ENCODE measurements at places on chromosomes 2 and 18. TPM values are rescaled to one million over a fixed set of nuclear protein-coding genes. Genes with fewer than 3 reads are reported as not detected.

DNA sequence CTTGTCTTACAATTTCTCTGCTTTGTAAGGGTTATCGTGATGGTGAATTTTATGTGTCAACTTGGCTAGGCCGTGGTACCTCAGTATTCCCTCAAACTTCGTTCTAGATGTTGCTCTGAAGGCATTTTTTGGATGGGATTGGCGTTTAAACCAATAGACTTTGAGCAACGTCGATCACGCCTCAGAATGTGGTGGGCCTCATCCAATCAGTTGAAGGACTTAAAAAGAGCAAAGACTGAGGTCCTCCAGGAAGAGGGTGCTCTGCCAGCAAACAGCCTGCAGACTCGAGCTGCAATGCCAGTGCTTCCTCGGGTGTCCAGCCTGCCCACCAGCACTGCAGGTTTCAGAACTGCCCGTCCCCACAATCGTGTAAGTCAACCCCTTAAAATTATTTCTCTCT is 145.8 kb upstream of the SALL3 start:
- DNase-seq = no peak

Gene LOXHD1
- total RNA-seq = 0.05 TPM

DNA sequence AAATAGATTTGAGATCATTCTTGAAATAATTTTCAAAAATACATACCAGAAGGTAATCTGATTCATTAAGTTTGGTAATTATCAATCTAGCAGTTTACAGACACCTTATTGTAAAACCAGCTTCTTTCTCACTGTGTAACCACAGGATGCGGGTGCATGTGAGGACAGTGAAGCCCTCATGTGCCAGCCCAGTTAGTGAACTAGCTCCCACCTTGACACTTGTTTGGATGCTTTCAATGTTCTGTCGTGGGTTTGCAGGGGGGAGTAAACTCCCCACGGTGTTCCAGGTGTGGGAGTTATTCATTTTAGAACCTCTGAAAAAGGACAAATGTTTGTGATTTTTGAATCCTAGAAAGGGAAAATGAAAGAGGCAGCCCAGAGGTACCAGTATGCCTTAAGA is 59.0 kb downstream of the WDSUB1 start:
- no peak for DNase-seq

Gene ABCG8
- total RNA-seq = not detected

Gene HOXD13
- under 0.01 TPM for total RNA-seq

DNA sequence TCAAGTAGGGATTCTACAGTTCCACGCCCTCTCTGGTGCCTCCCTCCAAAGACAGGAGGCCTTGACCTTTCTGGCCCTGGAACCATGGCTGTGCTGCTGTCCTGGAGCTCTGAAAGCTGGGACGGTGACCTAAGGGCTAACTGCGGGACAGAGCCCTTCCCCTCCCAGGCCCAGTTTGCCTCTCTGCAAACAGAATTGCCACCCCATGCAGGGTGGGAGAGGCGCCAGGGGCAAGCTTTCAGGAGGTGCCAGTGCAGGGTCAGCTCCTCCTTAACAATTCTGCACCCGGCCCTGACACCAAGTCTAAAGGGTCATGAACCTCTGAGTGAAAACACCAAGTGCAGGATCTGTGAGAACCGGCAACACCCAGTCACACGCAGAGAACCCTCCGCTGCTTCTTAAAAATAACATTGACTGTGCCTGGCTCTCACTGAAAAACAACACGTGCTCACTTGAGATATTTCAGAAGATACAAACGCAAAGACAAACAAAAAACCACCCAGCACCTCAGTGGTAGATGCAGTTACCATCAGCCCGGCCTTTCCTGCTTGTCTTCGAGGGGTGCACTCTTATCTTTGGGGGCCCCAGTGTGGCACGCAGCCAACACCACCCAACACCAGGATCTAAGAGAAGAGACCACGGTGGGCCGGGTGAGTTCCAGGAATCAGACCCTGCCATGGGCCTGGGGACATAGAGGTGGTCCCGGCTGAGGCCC is 1.1 kb upstream of the SNED1 start:
- DNase-seq = peak; percentile 38

Gene HES6
- total RNA-seq = 2.2 TPM

Measured in dermis blood vessel endothelial cell (primary cell).